Uterus (tissue), 4 donors: ENCODE measurements at places on chromosomes 7 and 10.

DNA sequence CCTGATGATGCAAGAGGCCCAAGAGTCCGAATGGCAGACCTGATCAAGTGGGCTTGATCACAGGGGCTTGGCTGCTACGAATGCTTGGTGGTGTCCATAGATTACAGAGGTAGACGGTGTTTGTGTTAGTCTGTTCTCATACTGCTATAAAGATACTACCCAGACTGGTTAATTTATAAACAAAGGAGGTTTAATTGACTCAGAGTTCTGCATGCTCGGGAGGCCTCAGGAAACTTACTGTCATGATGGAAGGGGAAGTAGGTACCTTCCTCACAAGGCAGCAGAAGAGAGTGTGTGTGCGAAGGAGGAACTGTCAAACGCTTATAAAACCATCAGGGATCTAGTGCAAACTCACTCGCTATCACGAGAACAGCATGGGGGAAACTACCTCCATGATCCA is 268.9 kb upstream of the KLF6 start:
- no peak for DNase-seq

- DNase-seq = no peak
These were observed 164.0 kb upstream of the ASAH2 start for GRCh38 chr10:50415292-50415691.

DNA sequence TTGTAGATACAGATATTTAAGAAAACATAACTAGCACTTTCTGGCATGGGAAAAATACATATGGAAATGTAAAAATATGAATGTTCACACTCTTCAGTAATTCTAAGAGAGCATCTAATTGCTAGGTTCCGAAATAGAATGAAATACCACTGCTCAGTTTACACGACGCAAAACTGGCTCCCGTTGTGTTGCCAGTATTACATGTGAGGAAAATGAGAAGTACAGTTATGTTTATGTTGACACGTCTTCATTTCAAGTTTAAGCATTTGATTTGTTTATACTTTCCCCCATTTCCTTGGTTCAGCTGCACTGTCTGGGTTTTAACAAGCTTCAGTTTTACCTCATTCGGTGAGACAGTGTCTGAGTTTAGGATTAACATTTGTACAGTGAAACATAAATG is 275.8 kb upstream of the SEMA3D start:
- no peak for DNase-seq

- no peak for DNase-seq
These were observed 11.8 kb upstream of the CELF2 start for GRCh38 chr10:11005725-11006427.

DNA sequence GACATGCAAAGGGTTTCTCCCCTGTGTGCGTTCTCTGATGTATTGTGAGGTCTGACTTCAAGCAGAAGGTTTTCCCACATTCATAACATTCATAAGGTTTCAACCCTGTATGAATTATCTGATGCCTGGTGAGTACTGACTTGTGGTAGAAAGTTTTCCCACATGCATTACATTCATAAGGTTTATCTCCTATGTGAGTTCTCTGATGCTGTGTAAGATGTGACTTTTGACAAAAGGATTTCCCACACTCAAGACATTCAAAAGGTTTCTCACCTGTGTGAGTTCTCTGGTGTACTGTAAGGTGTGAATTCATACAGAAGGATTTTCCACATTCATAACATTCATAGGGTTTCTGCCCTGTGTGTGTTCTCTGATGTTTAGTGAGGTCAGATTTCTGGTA is 45.1 kb downstream of the ZNF33B start:
- DNase-seq = no peak
